ENCODE measurements at places on chromosomes 4 and X. TPM values are rescaled to one million over a fixed set of nuclear protein-coding genes. Genes with fewer than 3 reads are reported as not detected.
A peak's percentile ranks its signal among the peaks of the same experiment; 100 is the strongest.

The SMIM43 gene
- not detected for total RNA-seq

The HMGB2 gene
- total RNA-seq: 527 TPM

The CYTL1 gene
- total RNA-seq: not detected

The PALLD gene
- 0.60 TPM for total RNA-seq

The OTC gene
- total RNA-seq: 0.23 TPM

The NDST4 gene
- total RNA-seq: not detected

GRCh38 chr4:90960840-90961239 lies 833.6 kb downstream of the CCSER1 start:
- no peaks in the 10 kb centered on the region for H3K27me3 ChIP-seq
- H3K4me1 ChIP-seq: no peaks in the 10 kb centered on the region
- H3K4me3 ChIP-seq: no peak overlapping the region
- H3K27ac ChIP-seq: no peak overlapping the region
- DNase-seq: no peak

DNA sequence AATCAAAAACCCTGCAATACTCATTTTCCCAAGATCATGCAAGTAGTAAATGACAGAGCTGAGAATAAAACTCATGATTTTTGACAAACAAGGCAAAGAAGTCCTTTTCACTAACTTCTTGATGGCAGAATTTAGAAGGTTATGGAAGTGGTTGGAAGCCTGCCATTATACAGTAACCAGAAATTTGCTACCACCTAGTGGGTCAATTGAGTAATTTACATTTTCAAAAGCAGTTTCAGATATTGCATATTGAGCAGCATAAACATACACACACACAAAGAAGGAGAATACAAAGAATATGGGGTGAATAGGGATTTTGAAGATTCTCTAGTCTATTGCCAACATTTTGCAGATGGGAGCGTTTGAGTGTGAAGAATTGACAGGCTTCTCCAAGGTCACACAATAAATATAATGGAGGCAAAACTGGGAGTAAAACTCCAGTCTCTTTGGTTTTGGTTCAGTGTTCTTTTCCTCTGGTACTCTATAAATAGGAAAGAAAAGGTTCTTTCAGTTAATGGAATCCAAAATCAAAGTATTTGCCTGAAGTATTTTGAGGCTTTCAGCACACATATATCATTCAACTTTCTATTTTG lies 70.2 kb downstream of the GC start:
- no peaks in the 10 kb centered on the region for H3K4me1 ChIP-seq
- DNase-seq: no peak
- no peaks in the 10 kb centered on the region for H3K27me3 ChIP-seq
- no peak overlapping the region for H3K4me3 ChIP-seq

GRCh38 chr4:2950221-2950989 lies 12.8 kb downstream of the NOP14 start:
- H3K36me3 ChIP-seq: peaks cover 62% of the 10 kb centered on the region
- H3K27me3 ChIP-seq: no peaks in the 10 kb centered on the region
- DNase-seq: no peak
- peaks cover 32% of the 10 kb centered on the region for H3K4me1 ChIP-seq

GRCh38 chrX:5086388-5086787 lies 1142.3 kb downstream of the NLGN4X start:
- no peaks in the 10 kb centered on the region for H3K36me3 ChIP-seq
- H3K4me1 ChIP-seq: no peaks in the 10 kb centered on the region
- no peak overlapping the region for H3K27ac ChIP-seq
- H3K4me3 ChIP-seq: no peak overlapping the region

DNA sequence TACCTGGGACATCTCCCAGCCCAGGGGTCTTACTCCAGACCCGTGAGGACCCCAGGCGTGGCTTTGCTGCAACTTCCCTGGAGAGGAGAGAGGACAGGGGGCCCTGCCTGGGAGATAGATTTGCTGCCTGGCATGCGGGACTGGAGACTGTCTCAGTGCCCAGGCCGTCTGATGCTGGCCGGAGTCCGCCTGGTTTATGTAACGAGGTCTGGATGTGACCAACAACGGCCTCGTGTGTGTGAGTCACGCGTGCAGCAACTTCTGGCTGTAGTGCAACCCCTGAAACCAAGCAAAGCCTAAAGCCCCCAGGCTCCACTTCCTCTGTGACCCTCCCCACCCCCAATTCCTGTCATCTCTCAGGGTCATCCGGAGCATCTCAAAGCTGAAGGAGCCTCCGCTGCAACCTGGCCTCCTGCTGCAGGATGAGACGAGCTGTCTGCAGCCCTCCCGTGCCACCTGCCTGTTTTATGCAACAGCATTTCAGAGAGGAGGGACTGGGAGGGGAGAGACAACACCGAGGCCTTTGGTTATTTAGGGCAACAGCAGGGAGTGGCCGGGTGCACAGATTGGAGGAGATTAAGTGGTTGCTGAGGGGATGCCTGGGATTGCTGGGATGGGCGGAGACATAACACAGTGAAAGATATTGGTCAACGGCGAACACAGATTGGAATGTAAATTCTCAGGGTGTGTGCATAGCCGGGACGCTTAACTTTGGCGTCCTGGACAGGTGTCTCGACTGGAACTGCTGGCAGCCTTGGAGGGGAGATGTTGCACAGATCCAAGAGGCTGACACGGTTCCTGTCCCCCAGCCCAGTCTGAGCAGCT lies 16.0 kb downstream of the XG start:
- no peak for DNase-seq
- H3K27me3 ChIP-seq: peaks cover 2% of the 10 kb centered on the region
- no peak overlapping the region for H3K4me3 ChIP-seq
- peaks cover 4% of the 10 kb centered on the region for H3K4me1 ChIP-seq

- no peak overlapping the region for H3K4me3 ChIP-seq
- H3K4me1 ChIP-seq: no peaks in the 10 kb centered on the region
- no peak for DNase-seq
- no peaks in the 10 kb centered on the region for H3K27me3 ChIP-seq
Observed at GRCh38 chr4:70179811-70180210, 15.7 kb upstream of the ODAM start.

DNA sequence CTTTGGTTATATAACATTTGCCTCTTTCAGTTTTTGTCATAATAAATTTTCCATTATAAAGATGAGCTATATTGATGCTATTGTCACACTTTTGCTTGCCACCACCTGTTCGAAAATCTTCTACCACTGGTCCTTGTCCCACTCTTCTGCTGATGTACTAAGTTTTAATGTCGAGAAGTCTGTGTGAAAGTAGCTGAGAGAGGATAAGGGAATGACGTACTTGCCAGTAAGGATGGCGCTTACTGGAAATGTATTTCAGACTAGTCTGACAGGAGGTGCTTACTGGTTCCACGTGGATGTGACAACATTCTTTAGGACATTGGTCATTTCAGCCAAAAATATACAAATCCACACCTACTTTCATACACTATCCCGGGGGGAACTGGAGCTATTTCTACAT lies 132.7 kb upstream of the NR3C2 start:
- no peak overlapping the region for H3K27ac ChIP-seq
- no peak for DNase-seq
- no peaks in the 10 kb centered on the region for H3K4me1 ChIP-seq
- no peak overlapping the region for H3K4me3 ChIP-seq
- no peaks in the 10 kb centered on the region for H3K36me3 ChIP-seq

DNA sequence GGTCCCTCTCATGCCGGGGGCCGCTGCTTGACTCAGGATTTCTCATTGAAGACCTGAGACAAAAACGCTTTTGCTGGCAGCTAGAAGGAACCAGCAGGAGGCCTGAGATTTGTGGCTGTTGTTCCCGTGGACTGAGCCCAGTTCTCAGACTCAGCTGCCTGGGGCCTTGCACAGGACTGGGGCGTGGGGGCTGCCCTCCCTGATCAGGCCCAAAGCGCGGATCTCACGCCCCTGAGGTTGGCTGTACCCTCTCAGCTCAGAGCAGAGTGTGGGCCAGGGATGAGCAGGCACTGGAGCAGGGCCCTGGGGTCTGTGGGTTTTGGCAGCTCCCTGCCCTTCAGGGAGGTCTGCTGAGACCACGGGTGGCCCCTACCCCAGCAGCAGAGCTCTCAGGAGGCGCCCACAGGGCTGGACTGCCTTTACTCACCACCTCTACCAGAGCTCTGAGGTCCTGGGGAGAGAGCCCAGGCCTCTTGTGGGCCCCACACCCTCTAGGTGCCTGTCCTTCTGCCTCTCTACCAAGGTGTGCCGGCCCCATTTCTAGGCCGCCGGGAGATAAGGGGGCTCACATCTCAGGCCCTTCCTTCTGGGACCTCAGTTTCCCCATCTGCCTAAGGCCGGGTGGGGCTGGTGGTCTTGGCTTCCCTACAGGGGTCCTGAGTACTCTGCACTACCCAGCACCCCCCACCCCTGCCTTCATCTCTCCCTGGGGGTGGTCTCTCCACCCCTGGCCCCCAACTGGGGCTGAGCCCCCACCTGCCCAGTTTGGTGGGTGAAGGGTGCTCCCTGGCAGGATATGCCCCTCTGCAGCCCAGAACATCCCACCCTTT lies 5.6 kb downstream of the MSANTD1 start:
- no peak overlapping the region for H3K4me3 ChIP-seq
- no peaks in the 10 kb centered on the region for H3K36me3 ChIP-seq
- no peaks in the 10 kb centered on the region for H3K27me3 ChIP-seq
- H3K27ac ChIP-seq: no peak overlapping the region

DNA sequence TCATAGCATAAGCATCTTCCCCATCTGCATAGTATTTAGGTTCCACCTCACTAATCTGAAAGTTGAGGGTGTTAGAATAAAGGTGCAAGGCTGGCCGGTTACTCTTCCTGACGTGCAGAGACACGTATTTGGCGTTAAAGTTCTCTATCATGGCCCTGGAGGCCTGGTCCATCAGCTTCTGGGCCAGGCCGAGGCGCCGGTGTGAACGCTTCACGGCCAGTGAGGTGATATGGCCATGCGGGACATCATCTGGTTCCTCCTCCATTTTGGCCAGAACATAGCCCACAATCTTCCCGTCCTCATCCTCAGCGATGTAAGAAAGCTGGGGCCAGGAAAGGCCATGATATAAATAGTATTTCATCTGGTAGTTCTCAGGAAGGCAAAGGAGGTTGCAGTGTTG lies 425 bp downstream of the NAA11 start:
- H3K4me3 ChIP-seq: no peak overlapping the region
- no peaks in the 10 kb centered on the region for H3K27me3 ChIP-seq
- H3K27ac ChIP-seq: no peak overlapping the region
- no peaks in the 10 kb centered on the region for H3K36me3 ChIP-seq
- no peaks in the 10 kb centered on the region for H3K4me1 ChIP-seq
- DNase-seq: no peak

DNA sequence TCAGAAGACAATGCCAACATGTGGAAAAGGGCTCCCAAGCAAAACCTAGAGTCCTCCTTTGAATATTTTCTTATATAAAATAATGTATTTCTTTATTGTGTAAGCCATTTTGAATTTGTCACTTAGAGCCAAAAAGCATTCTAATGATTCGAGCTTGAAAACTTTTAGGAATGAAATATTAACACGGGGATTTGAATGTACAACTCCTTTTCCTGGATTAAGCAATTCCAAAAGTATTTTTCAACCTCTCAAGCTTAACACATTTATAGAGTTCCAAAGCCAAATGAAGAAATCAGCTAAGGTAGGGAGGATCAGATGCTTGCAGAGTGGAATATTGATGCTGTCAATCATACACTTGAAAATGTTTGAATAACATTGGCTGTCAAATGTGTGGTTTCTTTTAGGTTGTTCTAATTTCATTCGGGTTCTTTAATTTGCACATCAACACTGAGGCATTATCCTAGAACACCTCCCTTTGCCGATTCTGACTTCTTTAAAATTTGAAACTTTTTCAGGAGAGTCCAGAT lies 67.2 kb upstream of the ETNPPL start:
- H3K4me1 ChIP-seq: no peaks in the 10 kb centered on the region
- DNase-seq: no peak
- peaks cover 5% of the 10 kb centered on the region for H3K27me3 ChIP-seq
- H3K27ac ChIP-seq: no peak overlapping the region

- H3K4me3 ChIP-seq: no peak overlapping the region
- peaks cover 2% of the 10 kb centered on the region for H3K27me3 ChIP-seq
- no peak overlapping the region for H3K27ac ChIP-seq
- no peaks in the 10 kb centered on the region for H3K36me3 ChIP-seq
- no peak for DNase-seq
Observed at GRCh38 chr4:41613821-41614220, 75.9 kb downstream of the LIMCH1 start.

- H3K4me3 ChIP-seq: peak overlapping the region; percentile 57
- peaks cover 14% of the 10 kb centered on the region for H3K4me1 ChIP-seq
- no peaks in the 10 kb centered on the region for H3K36me3 ChIP-seq
- no peaks in the 10 kb centered on the region for H3K27me3 ChIP-seq
- no peak for DNase-seq
- H3K27ac ChIP-seq: no peak overlapping the region
Observed at GRCh38 chrX:274904-275475, 6.2 kb upstream of the PLCXD1 start.

DNA sequence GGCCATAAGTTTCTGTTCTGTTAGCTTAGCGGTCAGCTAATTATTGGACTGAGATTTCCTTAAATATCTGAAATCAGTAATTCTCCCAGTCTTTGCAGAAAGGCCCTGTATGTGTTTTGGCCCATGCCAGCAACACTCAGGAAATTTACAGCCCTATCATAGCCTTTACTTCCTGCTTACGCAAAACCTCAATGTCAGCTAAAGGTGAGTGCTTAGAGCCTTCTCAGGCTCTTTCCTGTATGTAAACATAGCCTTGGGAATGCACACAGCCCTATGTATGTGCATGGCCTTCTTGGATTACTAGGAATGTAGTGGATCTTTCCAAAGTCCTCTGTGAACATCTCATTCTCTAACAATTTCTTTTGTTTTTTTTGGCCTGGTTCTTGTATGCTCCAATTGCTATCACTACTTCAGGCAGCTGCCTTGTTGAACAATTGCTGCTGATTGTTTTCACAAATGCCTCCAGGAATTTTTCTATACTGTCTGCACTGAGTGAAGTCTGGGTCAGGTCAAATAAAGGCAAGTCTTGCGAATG lies 200.0 kb downstream of the PPP1R2C start:
- no peak overlapping the region for H3K4me3 ChIP-seq
- peaks cover 12% of the 10 kb centered on the region for H3K4me1 ChIP-seq
- peaks cover 2% of the 10 kb centered on the region for H3K36me3 ChIP-seq

GRCh38 chr4:25608644-25609043 lies 47.0 kb upstream of the SLC34A2 start:
- no peaks in the 10 kb centered on the region for H3K4me1 ChIP-seq
- DNase-seq: no peak
- no peaks in the 10 kb centered on the region for H3K36me3 ChIP-seq
- H3K27ac ChIP-seq: no peak overlapping the region
- H3K4me3 ChIP-seq: no peak overlapping the region
- H3K27me3 ChIP-seq: peaks cover 2% of the 10 kb centered on the region

DNA sequence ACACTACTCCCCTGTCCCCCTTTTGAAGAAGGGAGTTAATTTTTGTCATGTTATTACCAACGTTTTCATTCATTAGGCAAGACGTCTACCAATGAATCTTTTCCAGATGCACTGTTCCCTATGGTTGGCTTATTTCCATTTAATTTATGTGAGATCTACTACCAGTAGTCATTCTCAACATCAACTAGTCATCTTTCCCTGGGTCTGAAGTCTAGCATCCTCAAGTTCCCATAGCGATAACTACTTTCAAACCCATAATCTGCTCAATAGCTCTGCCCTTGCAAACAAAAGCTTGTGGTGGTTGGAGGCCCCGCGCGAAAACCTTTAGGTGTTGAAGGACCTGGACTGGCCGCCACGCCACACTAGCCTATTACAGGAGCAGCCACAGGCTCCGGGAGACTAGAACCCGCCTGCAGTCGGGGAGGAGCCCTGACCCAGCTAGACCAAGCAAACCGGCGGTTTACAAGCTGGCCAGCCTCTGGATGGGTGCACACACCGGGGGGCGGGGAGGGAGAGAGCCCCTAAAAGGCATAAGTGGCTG lies 746 bp downstream of the PPAT start:
- peak overlapping the region; percentile 89 for H3K4me3 ChIP-seq
- H3K36me3 ChIP-seq: peaks cover 40% of the 10 kb centered on the region
- H3K27ac ChIP-seq: peak overlapping the region; percentile 95
- DNase-seq: peak; percentile 62

- H3K27ac ChIP-seq: no peak overlapping the region
- H3K27me3 ChIP-seq: no peaks in the 10 kb centered on the region
- H3K4me3 ChIP-seq: no peak overlapping the region
- no peaks in the 10 kb centered on the region for H3K36me3 ChIP-seq
- no peaks in the 10 kb centered on the region for H3K4me1 ChIP-seq
Observed at GRCh38 chr4:74123065-74123728, 24.2 kb upstream of the CXCL2 start.

All from activated CD8-positive, alpha-beta T cell treated with anti-CD3 and anti-CD28 coated beads for 36 hours (primary cell).